T-cell (primary cell): ENCODE measurements at places on chromosomes 5 and 9. TPM values are rescaled to one million over a fixed set of nuclear protein-coding genes. Genes with fewer than 3 reads are reported as not detected.

- no peak for DNase-seq
Measured at GRCh38 chr9:86093788-86094555, 5.4 kb downstream of the GOLM1 start.

DNA sequence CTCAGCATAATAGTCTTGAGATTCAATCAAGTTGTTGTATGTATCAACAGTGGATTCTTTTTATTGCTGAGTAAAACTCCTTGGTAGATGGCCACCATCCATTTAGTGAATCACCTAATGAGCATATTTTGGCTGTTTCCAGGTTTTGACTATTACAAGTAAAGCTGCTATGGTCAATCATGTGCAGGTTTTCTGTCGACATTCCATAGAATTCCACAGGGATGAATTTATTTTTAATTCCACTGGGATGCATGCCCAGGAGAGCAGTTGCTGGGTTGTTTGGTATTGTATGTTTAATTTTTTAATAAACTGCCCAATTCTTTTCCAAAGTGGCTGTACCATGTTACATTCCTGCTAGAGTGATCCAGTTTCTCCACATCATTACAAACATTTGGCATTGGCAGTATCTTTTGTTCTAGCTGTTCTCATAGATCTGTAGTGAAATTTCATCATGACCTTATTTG lies 10.5 kb upstream of the S1PR3 start:
- DNase-seq = no peak

- no peak for DNase-seq
Measured at GRCh38 chr9:127781806-127782205, 3.3 kb upstream of the SH2D3C start.

DNA sequence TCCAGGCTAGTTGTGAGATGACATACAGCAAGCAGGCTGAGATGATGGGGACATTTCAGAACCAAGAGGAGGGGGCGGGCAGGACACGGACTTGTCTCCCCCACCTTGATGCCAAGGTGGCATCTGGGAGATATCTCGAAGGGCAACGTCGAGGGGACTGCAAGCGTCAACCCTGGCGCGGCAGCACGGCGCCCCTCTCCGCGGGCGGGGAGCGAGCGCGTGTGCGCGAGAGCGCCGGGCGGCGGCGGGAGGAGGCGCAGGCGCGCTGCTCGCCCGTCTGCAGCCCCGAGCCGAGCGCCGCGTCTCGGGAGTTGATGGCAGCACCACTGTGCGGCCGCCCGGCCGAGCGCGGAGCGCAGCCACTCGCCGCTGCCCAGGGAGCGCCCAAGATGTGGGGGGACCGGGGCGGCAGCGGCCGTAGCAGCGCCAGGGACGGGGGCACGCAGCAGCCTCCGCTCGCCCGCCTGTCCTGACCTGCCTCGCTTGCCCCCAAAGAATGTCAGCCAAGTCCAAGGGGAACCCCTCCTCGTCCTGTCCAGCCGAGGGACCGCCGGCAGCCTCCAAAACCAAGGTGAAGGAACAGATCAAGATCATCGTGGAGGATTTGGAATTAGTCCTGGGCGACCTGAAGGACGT lies at the start of gene PRR16:
TSS of gene PRR16 (plus strand) at position 310 of the 636 bp plus-strand sequence.
- DNase-seq = no peak

DNA sequence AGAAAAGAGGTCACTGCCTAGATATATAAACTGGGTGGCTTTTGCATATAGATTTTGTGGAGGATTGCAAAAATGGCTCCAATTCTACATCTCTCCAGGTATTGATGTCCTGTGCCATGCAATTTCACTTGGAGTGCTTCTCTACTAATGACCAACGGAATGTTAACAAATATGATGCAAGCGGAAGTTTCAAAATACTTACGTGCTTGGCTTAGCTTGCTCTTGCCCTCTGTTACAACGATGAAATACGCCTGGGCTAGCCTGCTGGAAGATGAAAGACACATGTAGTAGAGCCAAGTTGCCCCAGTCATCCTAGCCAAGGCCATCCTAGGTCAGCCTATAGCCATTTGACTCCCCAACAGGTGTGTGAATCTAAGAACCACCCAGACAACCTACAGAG lies 3.6 kb upstream of the POC5 start:
- no peak for DNase-seq

- DNase-seq = no peak
Measured at GRCh38 chr9:131959056-131959455, 120.6 kb downstream of the MED27 start.

- DNase-seq = no peak
Measured at GRCh38 chr5:4766101-4766500, 374.0 kb upstream of the ADAMTS16 start.

GRCh38 chr5:52800394-52801213 lies 12.9 kb downstream of the ITGA1 start:
- peak; percentile 7 for DNase-seq

GRCh38 chr5:56656846-56657726 lies 158.3 kb upstream of the MAP3K1 start:
- no peak for DNase-seq

- no peak for DNase-seq
Measured at GRCh38 chr5:163861670-163862069, 356.3 kb downstream of the MAT2B start.

- no peak for DNase-seq
Measured at GRCh38 chr5:107671742-107672210, 1.0 kb upstream of the EFNA5 start.

- no peak for DNase-seq
Measured at GRCh38 chr5:147508711-147509040, 1.2 kb downstream of the DPYSL3 start.

GRCh38 chr5:59537961-59538749 lies 355.4 kb downstream of the PDE4D start:
- no peak for DNase-seq

- no peak for DNase-seq
Measured at GRCh38 chr5:43583724-43584123, 19.3 kb upstream of the NNT start.

DNA sequence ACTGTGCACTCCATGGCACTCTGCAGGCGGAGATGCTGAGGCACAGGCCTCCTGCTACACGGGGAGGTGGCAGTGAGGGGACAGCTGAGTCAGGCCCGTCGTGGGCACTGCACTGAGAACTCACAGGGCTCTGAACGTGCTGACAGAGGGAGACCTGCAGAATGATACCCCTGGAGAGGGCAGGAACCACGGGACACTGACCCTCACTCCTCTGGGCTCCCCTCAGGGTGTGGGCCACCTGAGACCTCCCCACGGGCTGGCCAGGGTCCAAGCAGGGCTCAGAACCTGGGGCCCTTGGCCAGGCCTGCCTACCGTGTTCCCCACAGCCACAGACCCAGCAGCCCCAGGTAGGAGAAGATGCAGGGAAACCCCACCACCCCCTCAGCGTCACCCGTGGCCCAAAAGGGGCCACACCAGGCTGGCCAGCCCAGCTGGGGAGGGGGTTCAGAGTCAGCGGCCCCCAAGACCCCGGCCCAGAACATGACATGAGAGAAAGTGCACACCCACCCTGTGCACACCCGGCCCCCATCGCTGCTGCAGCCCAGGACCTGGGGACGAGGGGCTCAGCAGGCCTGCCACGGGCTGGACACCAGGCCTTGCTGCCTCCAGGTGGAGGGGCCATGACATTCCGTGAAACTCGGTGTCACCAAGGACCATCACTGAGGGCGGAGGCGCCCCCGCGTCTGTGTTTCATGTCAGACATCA lies 30.9 kb downstream of the GLT6D1 start:
- DNase-seq = no peak

DNA sequence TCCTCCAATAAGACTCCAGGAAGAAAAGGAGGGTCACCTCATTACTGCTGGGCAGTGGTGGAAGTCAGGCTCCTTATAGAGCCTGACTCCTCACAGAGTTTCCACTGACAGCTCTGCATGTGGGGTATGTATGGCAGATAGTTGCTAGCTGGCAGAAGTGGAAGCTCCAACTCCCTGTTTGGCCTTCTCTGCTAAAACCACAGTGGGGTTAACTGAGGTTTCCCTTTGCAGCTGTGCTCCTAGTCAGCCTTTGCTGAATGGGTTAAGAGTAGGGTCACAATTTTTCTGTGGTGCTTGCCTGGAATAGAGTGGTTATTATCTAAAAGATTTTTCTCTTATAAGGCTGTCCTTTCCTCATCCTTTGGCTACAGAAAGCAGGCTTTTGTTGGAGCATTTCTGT lies 327.5 kb downstream of the FBXL17 start:
- no peak for DNase-seq

DNA sequence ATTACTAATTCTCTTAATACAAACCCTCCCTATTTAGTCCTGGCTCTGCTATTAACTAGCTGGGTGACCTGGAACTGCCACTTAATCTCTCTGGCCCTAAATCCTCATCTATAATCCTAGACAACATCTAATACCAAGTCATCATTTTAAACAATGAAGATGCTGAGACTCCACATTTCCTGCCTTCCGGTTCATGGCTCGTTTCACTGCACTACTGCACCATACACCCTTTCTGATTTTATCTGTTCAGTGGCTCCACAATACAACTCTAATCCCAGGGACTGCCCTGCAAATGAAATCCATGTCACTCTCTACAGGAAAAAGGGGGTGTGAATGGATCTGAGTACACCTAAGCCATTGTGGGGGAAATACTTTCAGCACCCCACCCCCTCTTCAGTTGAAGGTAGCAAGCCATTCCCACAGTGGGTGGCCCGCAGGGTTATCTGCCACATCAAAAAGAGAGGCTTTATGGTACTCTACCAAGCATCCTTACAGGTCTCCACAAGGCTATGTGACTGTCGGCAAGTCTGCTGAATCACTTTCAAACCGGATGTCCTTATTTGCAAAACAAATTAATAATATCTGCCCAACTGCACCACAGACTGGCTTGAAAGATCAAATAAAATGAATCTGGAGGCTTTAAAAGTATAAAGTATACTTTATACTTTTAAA lies 89.5 kb downstream of the EPB41L4A start:
- no peak for DNase-seq

DNA sequence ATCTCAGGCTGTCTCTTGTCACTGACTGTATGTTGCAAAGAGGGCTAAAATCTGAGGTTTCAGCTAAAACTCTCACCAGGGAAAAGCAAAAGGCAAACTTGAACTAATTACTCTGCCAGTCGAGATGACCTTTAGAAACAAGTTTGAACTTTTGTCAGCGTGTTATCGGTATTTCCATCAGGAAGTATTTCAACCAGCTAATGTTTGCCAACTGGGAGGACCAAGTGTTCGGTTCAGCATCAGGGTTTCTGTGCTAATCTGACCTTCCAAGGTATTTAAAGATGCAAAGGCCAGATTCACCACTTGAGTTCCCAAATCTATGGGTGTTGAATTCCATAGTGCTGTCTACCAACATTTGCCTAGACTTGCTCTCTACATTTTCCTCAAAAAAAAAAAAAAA lies 230.5 kb downstream of the SLIT3 start:
- DNase-seq = no peak

- DNase-seq = no peak
Measured at GRCh38 chr5:23996525-23996924, 489.1 kb downstream of the PRDM9 start.

GRCh38 chr5:104540448-104540847 lies 977.9 kb upstream of the NUDT12 start:
- DNase-seq = no peak

DNA sequence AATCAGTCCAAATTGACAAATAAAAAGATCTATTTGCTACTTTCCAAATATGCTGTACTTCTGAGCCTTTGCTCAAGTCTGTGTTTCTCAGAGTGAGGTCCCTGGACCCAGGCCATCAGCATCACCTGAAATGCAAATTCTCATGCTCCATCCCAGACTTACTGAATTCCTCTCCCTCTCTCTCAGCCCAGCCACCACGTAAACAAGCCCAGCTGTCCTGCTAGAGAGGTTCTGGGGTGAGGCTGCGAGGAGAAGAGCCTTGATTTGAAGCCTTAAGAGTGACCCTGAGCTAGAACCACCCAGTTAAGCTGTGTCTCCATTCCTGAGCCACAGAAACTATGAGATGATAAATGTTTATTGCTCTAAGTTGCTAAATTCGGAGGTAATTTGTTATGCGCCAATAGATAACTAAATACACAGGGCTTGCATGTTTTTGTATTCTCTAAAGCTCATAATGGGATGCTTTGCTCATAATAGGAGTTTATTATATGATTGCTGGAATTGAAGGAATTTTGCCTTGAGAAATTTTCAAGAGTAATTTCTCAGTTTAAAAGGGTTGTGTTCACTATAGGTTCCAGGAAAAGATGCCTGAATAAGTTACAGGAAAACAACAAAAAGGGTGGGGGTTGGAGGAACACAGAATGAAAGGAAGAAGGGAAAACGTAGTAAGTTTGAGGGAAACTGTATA lies 98.9 kb upstream of the SPATA31D4 start:
- DNase-seq = no peak

The LIFR gene
- 0.72 TPM for total RNA-seq

The PTPN3 gene
- total RNA-seq = 0.05 TPM

The PCDHGA3 gene
- total RNA-seq = not detected

The PRRC1 gene
- total RNA-seq = 38.9 TPM

The MARVELD2 gene
- total RNA-seq = 0.66 TPM

The SPDL1 gene
- total RNA-seq = 10.7 TPM

The FRRS1L gene
- not detected for total RNA-seq

The FGF18 gene
- 0.18 TPM for total RNA-seq

The SPINK6 gene
- not detected for total RNA-seq
